ENCODE measurements at places on chromosomes 5 and 9. TPM values are rescaled to one million over a fixed set of nuclear protein-coding genes. Genes with fewer than 3 reads are reported as not detected.

Gene ARID3C
- not detected for total RNA-seq

Gene RAB3C
- 0.73 TPM for total RNA-seq

Gene CDX1
- total RNA-seq = not detected

Gene PAIP1
- total RNA-seq = 123 TPM

Gene NACC2
- 26.0 TPM for total RNA-seq

Gene DOCK2
- 5.3 TPM for total RNA-seq

Gene GADD45G
- 112 TPM for total RNA-seq

Gene VLDLR
- 19.6 TPM for total RNA-seq

Gene PTGS1
- 1.8 TPM for total RNA-seq

Gene CACNA1B
- total RNA-seq = 0.07 TPM

DNA sequence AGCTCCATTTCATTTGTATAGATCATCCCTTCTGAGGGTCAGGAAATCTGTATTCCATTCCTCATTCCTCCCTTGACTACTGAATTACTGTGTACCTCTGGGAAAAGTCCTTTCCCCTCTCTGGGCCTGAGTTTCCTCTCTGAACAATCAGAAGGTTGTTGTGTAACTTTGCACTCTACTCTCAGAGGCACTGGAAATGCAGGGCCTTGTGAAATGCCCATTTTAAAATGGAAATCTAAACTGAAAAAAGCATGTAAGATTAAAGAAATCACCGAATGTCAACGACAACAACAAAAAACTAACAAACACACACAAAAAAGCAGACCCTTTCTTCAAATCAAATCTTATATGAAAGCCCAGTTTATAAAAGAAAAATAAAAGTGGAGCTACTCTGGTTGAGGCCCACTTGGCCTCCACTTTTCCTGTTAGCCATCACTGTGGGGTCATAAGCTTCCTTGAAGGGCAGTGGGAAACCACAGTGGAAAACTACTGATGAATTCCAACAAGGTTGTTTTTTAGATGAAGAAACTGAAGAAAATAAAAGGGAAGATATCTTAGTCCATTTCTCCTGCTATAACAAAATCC is 21.6 kb upstream of the GRPEL2 start:
- H3K27me3 ChIP-seq = no peaks in the 10 kb centered on the region
- no peaks in the 10 kb centered on the region for H3K36me3 ChIP-seq
- no peak for DNase-seq
- H3K4me3 ChIP-seq = no peak overlapping the region
- H3K27ac ChIP-seq = peak overlapping the region; percentile 53

DNA sequence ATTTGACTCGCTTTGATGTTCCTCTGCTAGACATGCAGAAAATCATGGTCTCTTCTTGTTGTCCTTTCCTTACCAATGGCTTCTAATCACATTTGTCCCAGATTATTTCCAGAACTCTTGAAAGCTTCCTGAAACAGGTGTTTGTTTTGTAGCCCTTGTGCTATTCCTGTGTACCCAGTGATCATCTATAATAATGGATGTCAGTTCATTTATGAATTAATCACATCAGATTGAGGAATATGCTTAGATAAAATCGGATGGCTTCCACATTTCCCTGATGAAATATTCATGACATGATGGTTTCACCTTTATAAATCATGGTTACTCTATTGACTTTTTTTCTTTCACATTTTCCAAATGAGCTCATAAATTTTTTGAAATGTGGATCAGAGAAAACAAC is 359.0 kb upstream of the DMAC1 start:
- no peak overlapping the region for H3K4me3 ChIP-seq
- H3K36me3 ChIP-seq = no peaks in the 10 kb centered on the region
- no peak for DNase-seq
- no peak overlapping the region for H3K27ac ChIP-seq
- no peaks in the 10 kb centered on the region for H3K4me1 ChIP-seq

GRCh38 chr9:86598411-86599239 is 244.4 kb upstream of the TUT7 start:
- no peak overlapping the region for H3K27ac ChIP-seq
- DNase-seq = peak; percentile 20
- no peaks in the 10 kb centered on the region for H3K27me3 ChIP-seq
- H3K36me3 ChIP-seq = no peaks in the 10 kb centered on the region
- H3K4me1 ChIP-seq = no peaks in the 10 kb centered on the region
- H3K4me3 ChIP-seq = no peak overlapping the region

GRCh38 chr9:82149501-82149946 is 161.0 kb downstream of the SPATA31D1 start:
- no peak overlapping the region for H3K27ac ChIP-seq
- H3K36me3 ChIP-seq = no peaks in the 10 kb centered on the region
- H3K4me1 ChIP-seq = no peaks in the 10 kb centered on the region
- H3K27me3 ChIP-seq = no peaks in the 10 kb centered on the region
- no peak for DNase-seq
- H3K4me3 ChIP-seq = no peak overlapping the region

- H3K4me1 ChIP-seq = no peaks in the 10 kb centered on the region
- no peak overlapping the region for H3K27ac ChIP-seq
- DNase-seq = no peak
- no peaks in the 10 kb centered on the region for H3K27me3 ChIP-seq
- no peak overlapping the region for H3K4me3 ChIP-seq
- H3K36me3 ChIP-seq = no peaks in the 10 kb centered on the region
Observed at GRCh38 chr5:16957304-16958196, 21.5 kb upstream of the MYO10 start.

DNA sequence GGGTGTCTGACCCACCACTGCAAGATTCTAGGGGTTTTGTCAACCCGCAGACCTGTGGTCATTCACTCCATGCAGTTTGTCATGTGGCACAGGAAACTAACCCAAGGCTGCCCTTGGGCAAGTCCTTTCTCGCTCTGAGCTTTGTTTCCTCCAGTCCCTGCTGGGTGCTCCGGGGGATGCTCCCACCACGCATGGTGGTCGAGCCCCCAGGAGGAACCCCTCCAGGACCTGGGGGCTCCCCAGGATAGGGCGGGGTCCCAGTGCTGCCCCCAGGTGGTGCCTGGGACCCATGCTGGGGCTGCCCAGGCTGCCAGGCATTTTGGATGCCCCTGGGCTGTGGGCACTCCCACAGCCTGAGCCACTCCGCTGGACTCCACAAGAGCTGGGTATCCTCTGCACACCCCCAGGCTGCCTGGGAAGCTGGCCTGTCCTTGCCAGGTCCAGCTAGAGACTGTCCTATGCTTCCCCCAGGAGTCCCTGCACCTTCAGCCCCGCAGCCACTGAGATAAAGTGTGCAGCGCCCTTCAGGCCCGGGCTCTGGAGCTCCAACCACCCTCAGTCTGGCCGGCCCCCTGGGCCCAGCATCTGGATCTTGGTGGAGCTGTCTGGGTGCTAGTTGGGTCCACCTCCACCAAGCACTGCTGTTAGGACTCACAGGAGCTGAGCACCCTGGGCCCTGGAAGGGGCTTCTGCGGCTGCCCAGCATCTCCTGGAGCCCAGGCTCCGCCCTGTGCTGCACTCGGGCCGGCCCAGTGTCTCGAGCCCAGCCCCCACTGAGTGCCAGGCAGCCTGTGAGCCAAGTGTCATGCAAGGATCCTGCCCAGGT is 104.3 kb downstream of the PHF2 start:
- DNase-seq = no peak
- peaks cover 27% of the 10 kb centered on the region for H3K36me3 ChIP-seq
- H3K4me1 ChIP-seq = no peaks in the 10 kb centered on the region
- no peak overlapping the region for H3K27ac ChIP-seq
- no peak overlapping the region for H3K4me3 ChIP-seq

DNA sequence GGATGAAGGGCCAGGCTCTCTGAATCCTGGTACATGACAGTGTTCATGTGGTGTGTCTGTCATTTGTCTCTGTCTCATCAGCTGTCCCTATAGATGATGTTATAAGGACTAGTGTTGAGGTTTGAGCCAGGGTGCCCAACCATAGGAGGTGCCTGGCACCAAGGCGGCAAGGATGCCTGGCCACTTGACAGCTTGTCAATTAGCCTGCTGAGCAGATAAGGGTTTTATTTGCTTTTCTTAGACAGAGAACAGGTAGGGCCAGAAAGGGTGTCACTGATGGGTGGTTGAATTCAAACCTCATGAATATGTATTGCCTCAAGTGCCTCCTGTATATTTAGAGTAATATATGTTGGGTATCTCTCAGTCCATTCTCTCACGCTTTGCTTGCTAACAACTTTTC is 30.1 kb upstream of the AUH start:
- no peaks in the 10 kb centered on the region for H3K4me1 ChIP-seq
- DNase-seq = no peak
- no peaks in the 10 kb centered on the region for H3K27me3 ChIP-seq
- H3K27ac ChIP-seq = no peak overlapping the region
- H3K4me3 ChIP-seq = no peak overlapping the region
- H3K36me3 ChIP-seq = no peaks in the 10 kb centered on the region

GRCh38 chr9:138120072-138120471 is 242.5 kb downstream of the CACNA1B start:
- no peak overlapping the region for H3K27ac ChIP-seq
- H3K27me3 ChIP-seq = no peaks in the 10 kb centered on the region
- H3K4me1 ChIP-seq = no peaks in the 10 kb centered on the region
- no peaks in the 10 kb centered on the region for H3K36me3 ChIP-seq

- no peaks in the 10 kb centered on the region for H3K4me1 ChIP-seq
- no peak overlapping the region for H3K27ac ChIP-seq
- no peaks in the 10 kb centered on the region for H3K36me3 ChIP-seq
- no peak overlapping the region for H3K4me3 ChIP-seq
Observed at GRCh38 chr5:55073211-55073610, 29.2 kb upstream of the GZMA start.

GRCh38 chr5:77316871-77317661 is 106.6 kb downstream of the PDE8B start:
- no peaks in the 10 kb centered on the region for H3K36me3 ChIP-seq
- no peaks in the 10 kb centered on the region for H3K27me3 ChIP-seq
- no peak for DNase-seq
- no peaks in the 10 kb centered on the region for H3K4me1 ChIP-seq
- H3K4me3 ChIP-seq = no peak overlapping the region
- H3K27ac ChIP-seq = no peak overlapping the region

- H3K27me3 ChIP-seq = no peaks in the 10 kb centered on the region
- no peaks in the 10 kb centered on the region for H3K4me1 ChIP-seq
- no peak overlapping the region for H3K4me3 ChIP-seq
Observed at GRCh38 chr5:76380346-76381066, 22.6 kb upstream of the IQGAP2 start.

GRCh38 chr9:20271723-20272122 is 350.6 kb downstream of the MLLT3 start:
- DNase-seq = no peak
- H3K36me3 ChIP-seq = no peaks in the 10 kb centered on the region
- H3K4me1 ChIP-seq = no peaks in the 10 kb centered on the region
- H3K27me3 ChIP-seq = no peaks in the 10 kb centered on the region
- H3K27ac ChIP-seq = no peak overlapping the region

- peak overlapping the region; percentile 93 for H3K4me3 ChIP-seq
- peak overlapping the region; percentile 97 for H3K27ac ChIP-seq
- peaks cover 45% of the 10 kb centered on the region for H3K4me1 ChIP-seq
- no peaks in the 10 kb centered on the region for H3K36me3 ChIP-seq
- H3K27me3 ChIP-seq = no peaks in the 10 kb centered on the region
Observed at GRCh38 chr9:33025572-33026342, 684 bp downstream of the DNAJA1 start.

- peaks cover 20% of the 10 kb centered on the region for H3K4me1 ChIP-seq
- no peak overlapping the region for H3K4me3 ChIP-seq
- H3K27me3 ChIP-seq = no peaks in the 10 kb centered on the region
- DNase-seq = no peak
- peak overlapping the region; percentile 1 for H3K27ac ChIP-seq
Observed at GRCh38 chr9:109487247-109487646, 10.9 kb downstream of the PTPN3 start.

GRCh38 chr5:92637960-92638359 is 943.1 kb downstream of the NR2F1-AS1 start:
- no peak for DNase-seq
- no peaks in the 10 kb centered on the region for H3K36me3 ChIP-seq
- no peak overlapping the region for H3K4me3 ChIP-seq
- no peak overlapping the region for H3K27ac ChIP-seq

GRCh38 chr9:84151236-84151635 is 170.6 kb downstream of the RMI1 start:
- no peak overlapping the region for H3K27ac ChIP-seq
- H3K36me3 ChIP-seq = no peaks in the 10 kb centered on the region
- no peak overlapping the region for H3K4me3 ChIP-seq
- no peak for DNase-seq
- no peaks in the 10 kb centered on the region for H3K27me3 ChIP-seq

Measured in gastrocnemius medialis (tissue), 4 donors.